ENCODE measurements at places on chromosomes 6 and 20.

GRCh38 chr6:168133168-168133561 lies 54.2 kb upstream of the FRMD1 start:
- DNase-seq = peak; percentile 31

GRCh38 chr6:136503303-136504029 lies 46.8 kb downstream of the MAP7 start:
- no peak for DNase-seq

- no peak for DNase-seq
Measured at GRCh38 chr20:46044896-46045295, 15.9 kb downstream of the SLC12A5 start.

DNA sequence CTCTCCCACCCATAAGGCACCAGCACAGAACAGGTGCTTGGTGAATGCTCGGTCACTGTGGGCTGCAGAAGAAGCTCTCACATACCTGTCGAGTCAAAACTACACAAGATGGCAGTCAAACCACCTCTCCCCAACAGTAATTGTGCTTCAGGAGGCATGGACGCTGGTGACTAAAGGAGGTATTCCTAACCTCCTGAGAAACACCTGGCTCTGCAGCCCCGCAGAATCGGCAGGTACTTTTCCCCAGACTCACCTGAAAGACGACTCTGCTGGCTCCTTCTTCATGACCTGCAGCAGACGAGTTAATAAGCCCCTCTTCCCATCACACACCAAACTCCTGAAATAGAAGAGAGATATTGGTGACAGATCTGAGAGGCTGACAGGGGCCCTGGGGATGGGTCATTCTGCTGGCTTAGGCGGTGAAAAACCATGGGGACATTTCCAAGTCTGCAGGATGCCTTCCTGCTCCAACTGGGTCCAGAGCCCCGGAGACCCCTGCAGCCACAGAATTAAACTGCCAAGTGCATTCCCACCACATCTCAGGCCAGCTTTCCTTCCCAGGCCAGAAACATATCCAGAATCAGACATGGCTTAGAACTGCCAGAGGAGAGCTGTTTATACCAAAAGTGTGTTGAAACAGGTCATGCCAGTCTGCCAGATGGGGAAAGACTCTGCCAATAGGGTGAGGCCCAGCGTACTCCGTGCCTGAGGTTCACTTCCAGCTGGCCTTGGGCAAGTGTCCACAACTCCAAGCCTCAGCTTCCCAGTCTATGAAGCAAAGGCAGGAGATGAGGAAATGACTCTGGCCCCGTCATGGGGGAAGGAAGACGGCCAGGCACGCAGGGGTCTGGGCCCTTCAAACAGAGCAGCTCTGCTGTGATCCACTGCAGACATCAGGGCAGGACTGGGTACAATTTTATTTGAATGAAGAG lies 53.0 kb downstream of the MYH7B start:
- DNase-seq = no peak

DNA sequence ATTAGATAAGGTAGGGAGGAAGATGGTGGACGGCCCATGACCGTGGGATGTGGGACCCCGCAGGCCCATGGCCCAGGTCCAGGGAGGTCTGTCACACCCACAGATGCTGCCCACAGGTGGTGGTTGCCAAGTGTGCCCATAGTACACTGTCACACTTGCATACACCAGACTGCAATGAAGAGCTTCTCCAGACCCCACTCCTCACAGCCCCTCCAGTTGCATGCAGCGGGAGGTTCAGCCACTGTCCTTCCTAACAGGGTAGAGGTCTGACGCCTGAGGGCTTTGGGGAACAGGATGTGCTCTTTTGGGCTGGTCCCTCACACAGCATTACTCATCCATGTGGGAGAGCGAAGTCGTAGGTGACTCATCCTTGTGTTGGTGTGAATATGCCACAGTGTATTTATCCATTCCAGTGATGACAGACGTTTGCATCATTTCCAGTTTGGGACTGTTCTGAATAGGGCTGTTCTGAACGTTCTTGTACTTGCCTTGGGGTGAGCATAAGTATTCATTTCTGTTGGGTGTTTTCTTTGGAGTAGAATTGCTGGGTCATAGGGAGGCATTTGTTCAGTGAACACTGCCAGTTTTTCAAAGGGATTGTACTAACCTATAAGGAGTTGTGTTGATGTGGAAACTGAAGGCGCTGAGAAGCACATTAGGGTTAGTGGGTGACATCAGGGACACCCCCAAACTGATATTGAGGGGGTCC lies 10.1 kb upstream of the PYGB start:
- peak; percentile 65 for DNase-seq

DNA sequence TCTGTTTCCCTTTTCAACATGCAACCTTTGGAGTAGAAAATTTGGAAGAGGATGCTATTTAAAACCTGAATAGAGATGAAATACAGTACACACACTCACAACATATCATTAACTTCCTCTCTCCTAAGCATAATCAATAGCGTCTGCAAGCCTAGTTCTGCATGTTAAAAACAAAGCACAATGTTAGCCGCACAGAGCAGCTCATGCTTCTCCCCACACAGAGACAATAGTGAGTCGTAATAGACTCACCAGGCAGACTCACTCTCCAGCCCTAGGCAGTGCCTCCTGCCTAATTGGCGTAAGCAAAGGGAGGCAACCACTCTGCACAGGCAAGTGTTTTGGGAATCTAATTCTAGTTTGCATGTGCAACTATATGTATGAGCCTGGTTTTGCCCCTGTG lies 45.8 kb upstream of the ARID1B start:
- no peak for DNase-seq

DNA sequence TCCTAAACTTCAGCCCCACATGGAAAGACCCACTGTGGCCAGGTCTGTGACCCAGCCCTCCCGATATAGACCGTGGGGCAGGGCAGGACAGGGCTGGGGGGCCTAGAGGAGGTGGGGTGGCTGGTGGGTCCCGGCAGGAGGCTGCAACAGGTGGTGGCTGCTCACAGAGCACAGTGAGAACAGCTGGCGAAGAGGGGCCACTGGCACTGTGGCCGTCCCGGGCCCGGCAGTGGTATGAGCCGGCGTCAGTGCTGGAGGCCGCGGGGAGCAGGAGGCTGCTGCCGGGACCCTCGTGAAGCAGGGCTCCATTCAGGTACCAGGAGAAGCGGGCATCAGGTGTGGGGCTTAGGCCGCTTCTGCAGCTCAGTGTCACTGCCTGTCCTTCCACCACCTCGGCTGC lies 13.4 kb downstream of the SIGLEC1 start:
- DNase-seq = no peak

GRCh38 chr6:42103216-42103615 lies 39.2 kb downstream of the C6orf132 start:
- no peak for DNase-seq

DNA sequence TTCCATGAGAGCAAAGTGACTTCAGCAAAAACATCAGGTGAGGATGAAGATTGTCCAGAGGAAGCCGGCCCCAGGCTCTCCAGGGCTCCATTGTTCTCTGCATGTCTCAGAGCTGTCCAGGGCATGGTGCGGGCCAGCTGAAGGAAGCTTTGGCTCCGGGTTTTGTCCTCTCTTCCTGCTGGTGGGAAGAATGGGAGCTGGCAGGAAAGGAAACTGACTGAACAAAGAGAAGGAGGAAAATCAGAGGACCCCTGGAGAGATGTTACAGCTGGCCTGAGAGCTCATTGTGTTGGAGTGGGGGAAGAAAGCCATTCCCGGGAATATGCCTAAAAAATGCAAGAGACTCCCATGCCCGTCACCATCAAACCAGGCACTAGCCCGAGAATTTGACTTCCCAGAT lies 27.1 kb downstream of the PRND start:
- no peak for DNase-seq

- no peak for DNase-seq
Measured at GRCh38 chr6:73513496-73513854, 7.4 kb downstream of the EEF1A1 start.

DNA sequence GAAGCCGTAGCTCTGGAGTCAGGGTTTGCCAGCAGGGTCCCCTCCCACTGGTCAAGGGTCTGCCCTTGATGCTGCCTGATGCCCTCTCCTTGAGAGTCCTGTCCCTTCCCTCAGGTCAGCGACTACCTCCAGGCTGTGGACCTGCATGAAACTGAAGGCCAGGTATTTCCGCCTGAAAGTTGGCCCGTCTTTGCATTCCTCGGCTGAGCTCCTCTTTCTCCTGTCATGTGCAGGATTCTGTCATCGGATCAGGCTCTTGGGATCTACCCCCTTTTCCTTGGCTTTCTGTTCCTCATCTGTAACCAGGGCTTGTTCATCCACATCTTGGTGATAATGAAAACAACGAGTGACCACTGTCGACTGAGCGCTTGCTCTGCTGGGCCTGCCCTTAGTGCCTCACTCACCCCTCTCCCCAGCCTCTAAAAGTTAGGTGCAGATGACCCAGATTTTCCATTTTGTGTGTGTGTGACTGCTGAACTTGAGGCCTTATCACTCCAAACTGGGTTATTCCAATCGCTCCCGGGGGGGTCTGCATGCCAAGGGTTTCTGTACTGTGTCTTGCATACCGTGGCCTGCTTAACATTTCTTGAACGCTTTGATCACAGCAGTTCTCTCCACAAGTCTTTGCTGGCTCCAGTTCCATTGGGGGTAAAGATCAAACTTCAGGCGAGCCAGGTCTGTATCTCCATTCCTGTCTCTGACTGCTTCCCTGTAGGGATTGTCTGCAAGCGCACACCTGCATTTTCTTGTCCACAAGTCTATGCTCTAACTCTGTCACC lies 81.6 kb downstream of the DTD1 start:
- DNase-seq = no peak

DNA sequence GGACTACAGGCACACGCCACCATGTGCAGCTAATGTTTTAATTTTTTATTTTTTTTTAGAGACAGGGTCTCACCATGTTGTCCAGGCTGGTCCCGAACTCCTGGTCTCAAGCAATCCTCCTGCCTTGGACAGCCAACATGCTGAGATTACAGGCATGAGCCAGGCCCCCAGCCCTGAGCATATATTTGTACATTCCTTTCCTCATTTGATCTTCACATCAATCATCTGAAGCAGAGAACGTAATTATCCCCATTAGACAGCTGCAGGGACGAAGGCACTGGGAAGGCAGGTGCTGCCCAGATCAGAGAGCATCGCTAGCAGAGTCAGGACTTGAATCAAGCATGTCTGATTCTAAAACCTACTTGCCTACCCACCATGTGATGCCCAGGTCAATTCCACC lies 41.0 kb upstream of the SIRPA start:
- DNase-seq = no peak

DNA sequence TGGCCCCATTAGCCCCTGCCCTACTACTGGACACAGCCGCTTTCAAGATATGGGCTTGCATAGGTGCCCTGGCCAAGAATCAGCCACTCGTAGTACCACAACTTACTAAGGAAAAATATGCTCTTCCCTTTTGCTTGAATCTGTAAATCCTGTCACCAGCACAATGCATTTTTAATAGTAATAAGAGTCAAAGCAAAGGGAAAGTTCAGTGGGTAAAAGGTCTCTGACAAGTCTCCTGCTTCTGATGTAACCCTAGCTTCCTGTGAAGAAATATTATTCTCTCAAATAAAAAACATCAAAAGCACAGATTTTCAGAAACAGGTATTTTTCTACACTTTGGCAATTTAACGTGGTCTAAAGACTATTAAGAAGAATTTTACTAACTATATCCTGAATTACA lies 373.8 kb downstream of the GJA1 start:
- no peak for DNase-seq

DNA sequence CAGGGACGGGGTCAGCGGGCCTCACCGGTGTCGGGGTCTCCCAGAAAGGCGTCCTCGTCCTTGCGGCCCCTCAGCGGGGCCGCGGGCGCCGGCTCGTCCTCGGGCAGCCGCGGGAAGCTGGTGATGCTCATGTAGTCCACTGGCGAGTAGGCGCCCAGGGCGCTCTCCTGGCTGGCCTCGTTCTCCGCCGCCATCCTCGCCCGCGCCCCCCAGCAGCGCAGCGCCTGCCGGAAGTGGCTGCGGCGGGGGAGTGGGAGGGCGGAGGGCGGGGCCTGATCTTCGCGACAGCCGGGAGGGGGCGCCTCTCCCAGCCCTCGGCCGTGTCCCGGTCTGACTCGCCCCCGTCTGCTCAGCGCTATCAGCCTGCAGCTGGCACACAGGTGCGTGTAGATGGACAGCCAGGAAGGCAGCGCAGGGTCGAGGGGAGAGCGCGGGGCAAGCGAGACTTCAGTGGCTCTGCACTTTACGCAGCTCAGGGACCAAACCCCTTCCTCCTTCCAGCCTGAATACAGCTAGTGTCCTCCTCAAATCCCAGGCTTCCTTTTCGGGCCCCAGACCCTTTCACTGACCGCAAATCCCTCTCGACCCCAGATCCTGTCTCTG lies at the start of gene GGT7:
Gene GGT7 (minus strand): TSS at position 235 of the 603 bp plus-strand sequence. CDS start 41 bp downstream, at position 194.
- peak; percentile 96 for DNase-seq

- DNase-seq = peak; percentile 79
Measured at GRCh38 chr6:35691027-35691824, 2.5 kb upstream of the FKBP5 start.

DNA sequence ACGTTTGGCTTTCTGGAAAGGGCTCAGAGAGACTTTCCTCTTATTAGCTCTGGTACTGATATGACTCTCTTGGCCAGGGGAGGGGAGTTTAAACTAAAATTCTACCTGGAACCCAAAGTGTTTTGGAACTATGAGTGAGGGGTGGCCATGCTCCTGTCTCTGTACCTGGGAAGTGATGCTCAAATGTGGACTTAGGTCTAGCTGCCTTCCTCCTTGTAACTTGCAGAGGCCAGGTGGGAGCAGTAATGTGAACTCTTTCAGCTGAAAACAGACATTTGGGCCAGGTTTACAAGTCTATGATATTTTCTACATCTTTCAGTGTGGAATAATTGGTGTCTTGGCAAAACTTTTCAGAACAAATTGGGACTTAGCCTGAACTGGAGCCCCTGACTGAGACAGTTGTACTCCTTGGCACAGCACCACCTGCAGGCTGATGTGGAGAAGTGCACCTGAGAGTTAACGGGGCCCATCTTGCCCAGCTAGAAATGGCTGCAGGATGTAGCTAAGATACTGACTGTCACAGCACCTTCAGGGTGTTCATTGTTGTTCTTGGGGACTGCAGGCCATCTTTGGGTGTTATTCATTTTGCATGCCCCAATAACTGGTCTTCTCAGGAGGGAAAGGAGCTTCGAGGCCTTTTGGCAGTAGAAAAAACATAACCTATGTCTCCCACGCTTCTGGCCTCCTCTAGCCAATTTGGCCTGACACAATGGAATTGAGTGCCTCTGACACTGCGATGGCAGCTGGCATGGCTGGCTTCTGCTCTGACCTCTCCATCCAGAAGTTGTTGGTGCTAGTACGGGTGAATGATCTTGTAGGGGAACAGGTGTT lies 37.1 kb downstream of the CD109 start:
- DNase-seq = peak; percentile 34

DNA sequence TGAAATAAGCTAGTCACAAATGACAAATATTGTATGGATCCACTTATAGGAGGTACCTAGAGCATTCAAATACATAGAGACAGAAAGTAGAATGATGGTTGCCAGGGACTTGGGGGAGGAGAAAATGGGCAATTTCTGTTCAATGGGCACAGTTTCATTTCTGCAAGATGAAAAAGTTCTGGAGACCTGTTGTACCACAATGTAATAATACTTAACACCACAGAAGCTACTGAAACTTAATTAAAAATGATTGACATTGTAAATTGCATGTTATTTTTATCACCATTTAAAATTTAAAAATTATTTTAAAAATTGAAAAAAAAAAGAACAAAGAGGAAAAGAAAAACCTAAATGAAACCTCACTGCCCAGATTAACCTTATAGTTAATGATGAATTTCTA lies 67.4 kb downstream of the NHLRC1 start:
- no peak for DNase-seq

- no peak for DNase-seq
Measured at GRCh38 chr6:117494694-117495318, 12.3 kb downstream of the DCBLD1 start.

All from left lung (tissue), 14 donors.